Mammary epithelial cell (primary cell): ENCODE measurements at places on chromosomes 11 and 22. TPM values are rescaled to one million over a fixed set of nuclear protein-coding genes. Genes with fewer than 3 reads are reported as not detected.

The CAPN5 gene
- polyA plus RNA-seq = 1.5 TPM

The OR6A2 gene
- polyA plus RNA-seq = not detected

The ACRV1 gene
- not detected for polyA plus RNA-seq

The CCDC116 gene
- 0.03 TPM for polyA plus RNA-seq

- DNase-seq = no peak
Measured at GRCh38 chr22:48594016-48594756, 1233.5 kb downstream of the BRD1 start.

The UBE2L6 gene
- 51.8 TPM for polyA plus RNA-seq

- DNase-seq = no peak
Measured at GRCh38 chr11:5679811-5680210, 5.1 kb downstream of the TRIM5 start.

The TBX10 gene
- not detected for polyA plus RNA-seq

GRCh38 chr11:78253797-78254196 is 65.1 kb downstream of the USP35 start:
- DNase-seq = no peak

DNA sequence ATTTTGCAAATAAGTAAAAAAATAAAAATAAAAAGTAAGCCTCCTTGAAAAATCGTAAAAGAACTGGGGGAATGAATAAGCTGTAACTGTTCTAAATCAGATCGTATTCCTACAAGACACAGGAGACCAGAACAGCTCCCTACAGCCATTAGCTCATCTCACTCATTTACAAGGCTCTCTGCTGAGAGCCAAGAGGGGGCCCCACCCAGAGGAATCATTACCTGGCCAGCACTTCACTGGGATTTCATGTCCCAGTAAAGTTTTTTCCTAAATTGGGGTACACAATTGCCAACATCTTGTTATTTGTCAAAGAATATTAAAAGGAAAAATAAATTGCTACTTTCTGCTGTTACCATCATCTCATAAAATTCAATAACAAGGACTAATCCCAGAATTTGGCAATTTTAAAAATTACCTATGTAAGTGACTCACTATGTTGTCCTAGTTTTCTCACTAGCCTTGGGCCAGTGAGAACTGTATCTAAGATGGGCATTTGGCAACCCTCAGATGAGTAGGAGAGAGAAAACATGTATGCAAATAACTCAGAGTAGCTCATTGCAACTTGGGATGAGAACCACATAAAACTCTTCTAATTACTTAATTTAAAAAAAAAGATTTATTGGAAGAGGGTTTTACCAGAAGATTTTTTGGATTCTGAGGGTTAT is 18.4 kb upstream of the SMTN start:
- DNase-seq = peak; percentile 88

GRCh38 chr11:115678942-115679341 is 174.7 kb upstream of the CADM1 start:
- DNase-seq = no peak

DNA sequence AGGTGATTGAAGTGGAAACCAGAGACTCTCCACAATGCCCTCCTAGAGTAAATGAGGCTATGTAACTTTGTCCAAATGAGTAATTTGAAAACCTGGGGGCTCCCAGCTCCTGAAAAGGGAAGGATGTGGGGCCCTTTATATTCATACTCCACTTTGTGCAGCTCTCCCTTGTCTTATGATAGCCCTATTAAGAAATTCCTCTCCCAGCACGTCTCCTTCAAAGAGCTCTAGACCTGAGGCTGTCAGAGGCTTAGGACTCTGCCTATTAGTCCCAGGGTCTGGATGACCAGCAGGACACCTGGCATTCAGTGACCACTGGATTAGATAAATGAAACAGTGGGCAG is 2.1 kb downstream of the SLC43A1 start:
- no peak for DNase-seq

DNA sequence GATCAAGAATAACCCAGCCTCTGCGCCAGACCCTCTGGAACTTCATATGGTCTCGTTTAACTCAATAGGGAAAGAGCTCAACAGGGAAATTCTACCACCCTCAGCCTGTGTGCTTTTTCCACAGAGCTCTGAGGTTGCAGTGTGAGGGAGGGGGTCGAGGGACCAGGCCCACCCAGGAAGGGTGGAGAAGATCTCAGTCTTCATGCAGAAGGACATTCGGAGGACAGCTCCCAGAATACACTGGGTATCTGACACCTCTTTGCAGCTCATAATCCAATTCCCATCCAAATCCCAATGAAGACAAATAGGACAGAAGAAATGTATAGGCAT is 56.6 kb downstream of the ST14 start:
- DNase-seq = no peak
